ENCODE measurements at places on chromosomes 2 and 18.

- no peak for DNase-seq
These were observed 67.7 kb upstream of the NEDD4L start for GRCh38 chr18:57976230-57976773.

DNA sequence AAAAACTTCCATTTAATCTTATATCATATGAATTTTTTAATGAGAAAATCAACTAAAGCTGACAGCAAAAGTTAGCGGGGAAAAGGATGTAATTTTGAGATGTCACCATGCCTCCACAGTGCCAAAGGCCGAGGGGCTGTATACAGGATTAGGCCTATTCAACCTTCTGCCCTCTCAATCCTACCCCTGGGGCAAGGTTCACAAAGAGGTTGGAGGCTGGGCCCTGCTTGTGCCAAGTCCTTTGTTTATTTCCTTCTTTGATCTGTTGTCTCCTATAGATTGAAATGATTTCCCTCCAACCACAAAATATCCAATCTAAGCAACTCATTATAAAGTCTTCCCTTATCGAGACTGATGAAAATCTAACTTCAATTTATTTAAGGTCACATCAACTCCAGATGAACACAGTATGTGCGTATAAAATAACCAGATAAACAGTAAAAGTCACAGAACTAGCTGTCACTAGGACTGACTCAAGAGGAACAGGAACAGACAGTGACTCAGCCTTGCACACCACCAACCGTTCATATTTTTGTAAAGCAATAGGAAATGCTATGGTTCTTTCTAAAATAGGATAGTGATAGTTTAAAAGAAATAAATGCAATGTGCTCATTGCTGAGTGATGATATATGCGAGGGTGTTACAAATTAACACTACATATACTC, 95.8 kb downstream of the SLC25A12 start:
- DNase-seq: peak; percentile 59

- DNase-seq: peak; percentile 46
These were observed 142.7 kb downstream of the SCG2 start for GRCh38 chr2:223459328-223459939.

DNA sequence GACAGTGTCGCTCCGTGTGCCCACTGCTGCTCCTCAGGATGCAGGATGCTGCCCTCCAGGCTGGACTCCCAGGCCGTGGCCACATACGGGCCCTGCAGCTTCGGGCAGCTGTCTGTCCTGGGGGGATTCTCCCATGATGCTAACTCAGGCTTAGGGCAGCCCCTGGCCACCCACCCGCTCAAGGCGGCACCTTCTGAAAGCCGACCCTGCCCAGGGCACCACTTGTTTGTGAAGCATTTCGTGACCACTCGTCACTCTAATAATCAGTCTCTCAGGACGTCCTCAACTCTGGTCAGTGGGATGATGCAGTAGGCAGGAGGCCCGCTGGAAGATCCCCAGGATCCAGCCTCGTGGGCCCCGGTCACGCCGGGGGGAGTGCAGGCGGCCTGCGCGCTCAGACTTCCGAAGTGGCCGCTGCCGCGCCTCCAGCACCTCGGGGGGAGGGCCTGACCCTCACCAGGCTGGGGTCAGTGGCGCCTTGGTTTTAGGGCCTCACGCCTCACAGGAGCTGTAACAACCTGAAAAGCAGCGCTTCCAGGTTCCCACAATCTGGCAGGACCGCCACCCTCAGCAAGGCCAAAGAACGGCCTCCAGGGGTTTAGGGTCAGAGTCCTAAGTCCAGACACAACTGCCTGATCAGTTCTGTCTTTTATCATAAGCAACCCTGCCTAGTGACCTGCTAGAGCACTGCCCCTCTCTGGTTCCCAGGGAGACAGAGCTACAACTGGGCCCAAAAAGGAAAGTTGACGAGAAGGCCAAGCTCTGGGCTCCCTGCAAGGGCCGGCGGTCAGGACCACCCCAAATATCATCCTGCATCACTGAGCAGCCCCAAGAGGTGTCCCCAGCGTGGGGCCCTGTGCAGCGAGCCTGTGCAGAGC, 53.0 kb downstream of the EIPR1 start:
- DNase-seq: no peak

DNA sequence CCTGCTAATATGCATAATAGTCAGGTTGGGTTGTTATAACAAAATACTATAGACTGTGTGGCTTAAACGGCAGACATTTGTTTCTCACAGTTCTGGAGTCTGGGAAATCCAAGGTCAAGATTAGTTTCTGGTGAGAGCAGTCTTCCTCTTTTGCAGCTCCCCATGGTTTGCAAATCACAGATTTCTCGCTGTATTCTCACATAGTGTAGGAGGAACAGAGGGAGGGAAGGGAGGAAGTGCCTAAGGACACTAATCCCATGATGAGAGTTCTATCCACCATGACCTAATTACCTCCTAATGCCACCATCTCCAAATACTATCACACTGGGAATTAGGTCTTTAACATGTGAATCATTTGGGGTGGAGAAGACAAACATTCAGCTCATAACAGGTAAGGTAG, 20.1 kb upstream of the PTH2R start:
- DNase-seq: no peak

DNA sequence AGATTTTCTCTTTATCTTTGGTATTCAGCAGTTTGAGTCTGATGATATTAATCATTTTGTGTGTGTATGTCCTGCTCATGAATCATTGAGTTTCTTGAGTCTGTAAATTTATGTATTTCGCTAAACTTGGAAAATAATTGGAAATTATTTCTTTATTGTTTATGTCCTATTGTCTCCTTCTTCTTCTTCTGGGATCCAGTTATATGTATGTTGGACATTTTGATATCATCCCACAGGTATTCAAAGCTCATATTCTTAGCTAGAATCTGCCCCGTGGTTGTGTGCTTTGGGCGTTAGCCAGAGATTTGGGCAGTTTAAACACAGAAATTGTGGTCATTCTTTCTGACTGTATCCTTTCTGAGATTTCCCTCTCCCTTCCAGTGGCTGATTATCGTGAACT, 243.0 kb upstream of the SPRED2 start:
- DNase-seq: no peak

DNA sequence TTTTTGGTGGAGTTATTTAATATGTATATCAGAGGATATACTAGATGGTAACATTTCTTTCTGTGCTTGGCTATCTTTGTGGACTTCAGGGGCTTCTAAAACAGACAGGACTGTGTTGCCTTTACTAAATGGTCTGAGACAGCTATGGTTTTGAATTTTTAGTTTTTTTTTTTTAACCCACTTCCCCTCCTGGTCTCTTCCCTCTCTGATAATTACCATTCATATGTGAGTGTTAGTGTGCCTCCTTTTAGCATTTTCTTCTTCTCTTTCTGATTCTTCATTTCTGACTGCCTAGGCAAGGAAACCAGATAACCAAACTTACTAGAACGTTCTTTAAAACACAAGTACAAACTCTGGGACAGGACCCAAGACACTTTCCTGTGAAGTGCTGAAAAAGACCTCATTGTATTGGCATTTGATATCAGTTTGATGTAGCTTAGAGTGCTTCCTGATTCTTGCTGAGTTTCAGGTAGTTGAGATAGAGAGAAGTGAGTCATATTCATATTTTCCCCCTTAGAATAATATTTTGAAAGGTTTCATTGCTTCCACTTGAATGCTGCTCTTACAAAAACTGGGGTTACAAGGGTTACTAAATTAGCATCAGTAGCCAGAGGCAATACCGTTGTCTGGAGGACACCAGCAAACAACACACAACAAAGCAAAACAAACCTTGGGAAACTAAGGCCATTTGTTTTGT, 52.7 kb downstream of the SMAD4 start:
- no peak for DNase-seq

GRCh38 chr2:114222344-114222743, 220.1 kb upstream of the DPP10 start:
- DNase-seq: no peak

GRCh38 chr2:190583507-190584337, 49.2 kb upstream of the NEMP2 start:
- DNase-seq: no peak

- peak; percentile 47 for DNase-seq
These were observed 471.9 kb upstream of the TNP1 start for GRCh38 chr2:217331523-217332416.

- peak; percentile 98 for DNase-seq
These were observed 62.9 kb downstream of the ZNF521 start for GRCh38 chr18:25289001-25289631.

- no peak for DNase-seq
These were observed 286.0 kb downstream of the ZEB2 start for GRCh38 chr2:144233733-144234541.

- no peak for DNase-seq
These were observed 120.8 kb downstream of the MEIS1 start for GRCh38 chr2:66555501-66556324.

DNA sequence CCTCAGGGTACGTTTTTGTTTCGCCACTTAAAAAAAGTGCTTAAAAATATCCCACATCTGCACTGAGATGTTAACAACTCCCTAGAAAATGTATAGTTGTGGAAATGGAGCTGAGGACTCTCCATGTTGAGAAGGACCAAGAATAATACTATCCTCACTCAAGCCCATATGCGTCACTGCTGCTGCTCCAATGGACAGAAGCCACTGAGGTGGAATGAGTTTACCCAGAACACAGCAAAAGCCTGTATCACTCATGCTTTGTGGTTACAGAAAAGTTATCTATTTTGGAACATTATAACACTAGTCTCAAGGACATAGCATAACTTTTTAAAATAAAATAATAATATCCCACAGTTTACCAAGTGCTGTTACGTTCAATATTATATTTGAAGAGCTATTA, 31.9 kb downstream of the DSC3 start:
- DNase-seq: no peak

DNA sequence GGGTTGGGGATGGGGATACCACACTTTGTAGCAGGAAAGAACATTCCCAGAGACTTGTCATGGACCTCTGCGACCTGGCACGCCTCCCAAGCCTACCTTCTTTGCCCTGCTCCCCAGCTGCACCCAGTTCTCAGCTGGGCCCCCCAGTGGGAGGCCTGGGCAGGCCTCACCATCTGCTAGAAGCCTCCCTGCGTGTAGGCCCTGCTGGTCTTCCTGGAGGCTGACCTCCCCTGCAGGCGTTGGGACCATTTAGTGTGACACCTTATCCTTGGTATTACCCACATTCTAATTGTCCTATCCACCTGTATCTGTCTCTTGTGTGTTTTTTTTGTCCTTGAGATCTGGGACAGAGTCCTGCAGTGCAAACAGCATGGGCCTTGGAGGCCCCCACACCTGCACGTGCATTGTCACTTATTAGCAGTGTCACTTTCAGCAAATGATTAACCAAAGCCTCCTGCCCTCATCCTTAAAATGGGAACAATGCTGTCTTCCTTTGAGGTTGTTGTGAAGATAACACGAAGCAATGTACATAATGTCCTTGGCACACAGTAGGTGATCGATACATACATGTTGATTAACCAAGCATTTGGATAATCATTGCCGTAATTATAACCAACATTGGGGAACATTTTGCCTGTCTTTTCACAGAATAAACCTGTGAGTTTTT, 77.2 kb downstream of the LIPG start:
- DNase-seq: no peak

GRCh38 chr2:67790622-67791021, 272.2 kb downstream of the C1D start:
- peak; percentile 72 for DNase-seq

DNA sequence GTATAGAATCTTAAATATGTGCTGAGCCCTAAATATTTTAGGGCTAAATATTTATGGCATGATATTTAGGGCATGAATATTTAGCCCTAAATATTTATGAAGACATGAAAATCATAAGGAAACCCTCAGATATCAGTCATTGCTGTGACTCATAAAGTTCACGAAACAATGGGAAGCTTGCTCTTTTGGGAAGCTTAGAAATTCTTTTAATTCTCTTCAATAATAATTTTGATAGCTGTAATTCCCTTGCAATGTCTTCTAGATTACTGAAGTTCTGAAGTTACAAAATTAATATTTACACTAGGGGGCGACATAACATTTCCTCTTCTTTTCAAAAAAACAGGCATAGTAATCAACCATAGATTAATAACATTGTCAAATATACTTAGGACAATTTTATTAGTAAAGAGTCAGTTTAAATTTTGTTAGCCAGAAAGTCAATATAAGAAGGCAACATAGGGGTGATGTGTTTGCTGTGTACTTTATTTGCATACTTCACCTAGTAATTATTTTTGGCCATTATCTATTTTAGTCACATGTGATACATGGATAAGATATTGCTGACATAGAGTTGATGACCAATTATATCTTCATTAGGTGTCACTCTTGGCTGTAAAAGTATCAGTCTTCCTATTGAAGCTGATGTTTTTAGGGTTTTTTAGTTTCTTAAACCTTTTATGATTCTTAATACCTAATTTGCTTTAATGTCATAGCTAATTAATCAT, 13.2 kb downstream of the ZNF804A start:
- DNase-seq: peak; percentile 32
